ELR (cell line): ENCODE measurements at places on chromosomes 16 and 17.

- DNase-seq = no peak
Measured at GRCh38 chr17:78103311-78103710, 25.2 kb downstream of the TMC6 start.

- no peak for DNase-seq
Measured at GRCh38 chr17:944266-944826, 35.2 kb downstream of the NXN start.

DNA sequence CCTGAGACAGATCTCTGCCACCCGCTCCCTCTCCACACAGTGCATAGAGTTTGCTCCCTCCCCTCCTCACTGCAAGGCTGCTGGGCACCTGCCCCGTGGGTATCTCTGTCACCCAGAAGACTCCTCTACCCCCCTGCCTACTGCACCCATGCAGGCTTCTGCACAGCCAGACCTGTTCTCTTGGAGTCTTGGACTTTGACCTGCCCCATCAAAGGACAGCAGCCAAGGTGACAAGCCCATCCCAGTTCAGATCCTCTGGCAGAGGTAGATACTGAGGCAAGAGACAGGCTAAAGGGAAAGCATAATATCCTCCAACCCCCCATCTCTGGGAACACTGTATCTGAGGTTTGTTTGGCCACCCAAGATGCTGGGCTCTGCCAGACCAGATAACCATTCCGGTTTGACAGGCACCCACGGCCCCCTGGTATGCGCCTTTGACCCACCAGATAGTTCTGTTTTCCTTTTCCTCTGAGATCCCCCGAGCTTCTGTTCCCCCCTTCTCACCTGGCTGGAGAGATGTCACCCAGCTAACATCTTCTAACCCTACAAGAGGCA lies 239.6 kb downstream of the SOX9 start:
- no peak for DNase-seq

DNA sequence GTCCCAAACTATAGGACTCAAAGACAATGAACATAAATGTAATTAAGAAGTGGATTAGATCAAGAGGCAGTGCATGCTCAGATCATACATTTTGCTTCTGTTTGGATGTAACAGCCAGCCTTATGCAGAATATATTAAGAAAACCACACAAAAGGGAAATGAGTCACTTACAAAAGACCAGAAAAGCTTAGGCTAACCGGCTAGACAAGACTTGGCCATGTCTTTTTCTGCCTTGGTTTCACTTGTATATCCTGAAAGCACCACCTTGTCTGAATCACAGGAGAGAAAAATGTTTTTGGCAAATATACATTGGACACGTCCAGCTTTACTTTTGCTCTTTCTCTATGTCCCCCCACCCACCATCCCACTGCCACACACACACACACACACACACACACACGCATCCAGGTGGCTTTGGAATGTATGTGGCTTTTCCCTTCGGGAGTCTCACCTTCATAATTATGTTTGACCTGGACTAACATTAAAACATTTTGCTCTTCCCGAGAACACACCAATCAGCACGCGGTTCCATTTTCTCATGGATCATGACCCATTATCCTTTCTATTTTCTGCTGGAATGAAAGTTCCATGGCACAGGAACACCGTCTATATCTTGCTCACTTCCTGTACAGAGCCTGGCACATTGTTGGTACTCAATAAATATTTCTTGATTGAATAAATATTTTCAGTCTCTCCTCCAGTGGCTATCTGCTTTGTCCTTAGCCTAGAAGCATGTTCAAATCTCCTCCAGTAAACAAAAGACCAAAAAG lies 64.6 kb downstream of the CDK5R1 start:
- DNase-seq = peak; percentile 74

DNA sequence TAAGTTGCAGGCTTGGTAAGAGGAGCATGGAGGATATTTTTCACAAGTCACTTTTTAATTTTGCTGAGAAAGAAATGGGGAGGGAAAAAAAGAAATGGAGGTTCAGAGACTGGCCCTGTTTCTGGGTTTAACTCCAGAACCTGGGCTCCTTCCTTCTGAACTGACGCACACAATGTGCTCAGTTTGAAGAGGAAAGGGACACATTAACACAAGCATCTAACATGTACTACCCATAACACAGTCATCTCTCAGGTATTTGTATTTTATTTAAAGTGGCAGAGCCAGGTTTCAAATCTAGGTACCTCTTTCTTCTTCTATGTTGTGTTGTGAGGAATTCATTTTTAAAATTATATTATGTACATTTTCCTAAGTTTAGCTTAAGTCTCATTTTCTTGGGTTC lies 5.3 kb upstream of the TMEM100 start:
- peak; percentile 37 for DNase-seq

- DNase-seq = no peak
Measured at GRCh38 chr17:2241823-2242222, 61.8 kb downstream of the SMG6 start.

DNA sequence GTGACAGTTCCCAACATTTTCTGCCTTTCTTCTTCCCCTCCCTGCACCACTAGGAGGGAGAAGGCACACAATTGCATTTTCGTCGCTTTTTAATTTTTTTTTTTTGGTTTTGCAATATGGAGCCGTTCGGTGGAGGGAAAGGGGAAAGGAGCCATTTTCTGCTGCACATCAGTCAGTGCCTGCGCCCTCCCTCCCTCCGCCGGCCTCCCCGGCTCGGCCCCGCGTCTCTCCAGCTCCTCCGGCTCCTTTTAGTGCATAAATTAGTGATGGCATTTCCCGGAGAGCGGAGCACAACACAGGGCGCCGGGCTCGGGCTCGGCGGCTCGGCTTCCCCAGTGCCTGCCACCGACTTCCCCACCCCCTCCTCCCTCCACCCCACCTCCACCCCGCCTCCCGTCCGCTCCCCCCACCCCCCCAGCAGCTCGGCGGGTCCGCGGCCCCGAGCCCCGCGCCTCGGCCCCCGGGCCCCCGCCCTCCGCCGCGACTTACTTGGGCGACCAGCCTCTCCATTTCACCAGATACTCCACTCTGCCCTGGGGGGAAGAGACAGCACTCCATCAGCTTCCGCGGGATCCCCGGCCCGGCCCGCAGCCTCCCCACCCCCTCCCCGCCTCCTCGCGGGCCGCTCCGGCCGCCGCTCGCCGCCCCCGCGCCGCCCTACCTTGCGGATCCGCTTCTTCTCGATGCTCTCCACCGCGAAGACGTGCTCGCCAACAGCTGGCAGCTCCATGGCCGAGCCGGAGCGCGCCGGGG lies 542 bp downstream of the CBX4 start:
- DNase-seq = peak; percentile 75

DNA sequence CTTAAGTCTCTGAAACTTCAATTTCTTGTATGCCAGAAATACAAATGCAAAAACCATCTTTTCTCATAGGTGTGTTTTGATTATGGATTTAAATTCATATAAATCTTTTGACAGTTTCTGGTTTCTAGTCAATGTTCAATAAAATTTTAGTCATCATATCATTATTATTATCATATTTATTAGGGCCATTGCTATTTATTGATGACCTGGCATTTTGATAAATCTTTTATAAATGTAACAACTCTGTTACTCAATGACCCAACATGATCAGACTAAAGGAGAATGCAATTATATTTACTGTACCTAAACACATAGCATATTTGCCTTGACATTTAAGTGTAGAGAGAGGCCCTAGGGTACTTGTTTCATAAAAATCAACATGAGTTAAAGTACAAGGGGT lies 320.8 kb downstream of the CDH8 start:
- no peak for DNase-seq

DNA sequence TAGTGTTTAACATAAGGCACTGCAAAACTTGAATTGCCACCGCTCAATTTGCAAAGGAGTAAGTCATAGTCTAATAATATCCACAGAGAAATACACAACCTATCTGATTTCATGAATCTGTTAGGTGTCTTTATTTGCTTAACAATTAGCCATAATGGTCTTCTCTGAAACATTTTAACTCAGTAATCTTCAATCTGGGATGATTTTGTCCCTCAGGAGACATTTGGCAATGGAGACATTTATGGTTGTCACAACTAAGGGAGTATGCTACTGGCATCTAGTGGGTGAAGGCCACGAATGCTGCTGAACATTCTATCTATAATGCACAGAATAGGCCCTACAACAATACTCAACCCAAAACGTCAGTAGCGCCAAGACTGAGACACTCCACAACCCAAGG lies 4.3 kb downstream of the UBE2G1 start:
- no peak for DNase-seq

GRCh38 chr17:17071531-17072360 lies 29.5 kb downstream of the MPRIP start:
- DNase-seq = no peak

GRCh38 chr16:89292443-89293078 lies 75.1 kb downstream of the ZNF778 start:
- DNase-seq = no peak

- peak; percentile 90 for DNase-seq
Measured at GRCh38 chr16:74449470-74449869, 28.2 kb upstream of the CLEC18B start.

GRCh38 chr16:61590577-61590976 lies 445.7 kb downstream of the CDH8 start:
- no peak for DNase-seq

- DNase-seq = no peak
Measured at GRCh38 chr16:31532120-31532519, 4.4 kb downstream of the AHSP start.

GRCh38 chr16:31458073-31458843 lies 1.0 kb upstream of the ARMC5 start:
- peak; percentile 58 for DNase-seq

DNA sequence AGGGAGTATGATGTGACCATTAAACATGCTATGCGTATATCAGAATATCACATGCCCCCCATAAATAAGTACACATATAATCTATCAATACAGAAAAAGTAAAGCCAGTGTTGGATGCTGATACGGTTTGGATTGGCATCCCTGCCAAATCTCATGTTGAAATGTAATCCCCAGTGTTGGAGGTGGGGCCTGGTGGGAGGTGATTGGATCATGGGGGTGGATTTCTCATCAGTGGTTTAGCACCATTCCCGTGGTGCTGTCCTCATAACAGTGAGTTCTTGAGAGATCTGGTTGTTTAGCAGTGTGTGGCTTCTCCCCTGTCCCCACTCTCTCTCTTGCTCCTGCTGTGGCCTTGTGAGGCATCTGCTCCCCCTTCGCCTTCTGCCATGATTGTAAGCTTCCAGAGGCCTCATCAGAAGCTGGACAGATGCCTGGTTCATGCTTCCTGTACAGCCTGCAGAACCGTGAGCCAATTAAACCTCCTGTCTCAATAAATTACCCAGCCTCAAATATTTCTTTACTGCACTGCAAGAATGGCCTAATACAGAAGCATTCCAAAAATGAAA lies 88.9 kb downstream of the AATF start:
- no peak for DNase-seq

DNA sequence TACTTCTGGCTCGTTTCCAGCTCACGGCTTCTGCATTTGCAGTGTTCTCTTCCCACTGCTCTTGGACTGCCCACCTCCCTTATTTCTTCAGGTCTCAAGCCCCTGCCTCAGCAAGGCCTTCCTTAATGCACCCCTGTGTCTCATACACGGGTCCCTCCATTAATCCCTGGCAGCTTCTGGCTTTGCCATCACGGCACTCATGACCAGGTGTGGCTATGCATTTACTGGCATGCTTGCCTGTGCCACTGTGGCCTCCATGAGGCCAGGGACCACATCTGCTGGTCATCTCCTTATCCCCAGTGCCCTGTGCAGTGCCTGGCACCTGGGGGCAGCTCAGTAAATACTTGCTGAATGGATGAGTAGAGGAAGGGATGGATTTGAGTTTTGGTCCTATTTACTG lies 114.1 kb downstream of the C16orf78 start:
- no peak for DNase-seq

GRCh38 chr17:13728781-13729180 lies 127.1 kb upstream of the HS3ST3A1 start:
- peak; percentile 89 for DNase-seq

- DNase-seq = peak; percentile 33
Measured at GRCh38 chr17:27247071-27247957, 46.6 kb upstream of the WSB1 start.

GRCh38 chr17:4341616-4341977 lies 24.9 kb downstream of the UBE2G1 start:
- DNase-seq = no peak

- DNase-seq = peak; percentile 85
Measured at GRCh38 chr17:78497115-78497540, 80.1 kb downstream of the DNAH17 start.

GRCh38 chr16:85334718-85335583 lies 222.7 kb upstream of the CIBAR2 start:
- DNase-seq = no peak

GRCh38 chr16:10668322-10669045 lies 26.2 kb downstream of the TEKT5 start:
- peak; percentile 44 for DNase-seq

DNA sequence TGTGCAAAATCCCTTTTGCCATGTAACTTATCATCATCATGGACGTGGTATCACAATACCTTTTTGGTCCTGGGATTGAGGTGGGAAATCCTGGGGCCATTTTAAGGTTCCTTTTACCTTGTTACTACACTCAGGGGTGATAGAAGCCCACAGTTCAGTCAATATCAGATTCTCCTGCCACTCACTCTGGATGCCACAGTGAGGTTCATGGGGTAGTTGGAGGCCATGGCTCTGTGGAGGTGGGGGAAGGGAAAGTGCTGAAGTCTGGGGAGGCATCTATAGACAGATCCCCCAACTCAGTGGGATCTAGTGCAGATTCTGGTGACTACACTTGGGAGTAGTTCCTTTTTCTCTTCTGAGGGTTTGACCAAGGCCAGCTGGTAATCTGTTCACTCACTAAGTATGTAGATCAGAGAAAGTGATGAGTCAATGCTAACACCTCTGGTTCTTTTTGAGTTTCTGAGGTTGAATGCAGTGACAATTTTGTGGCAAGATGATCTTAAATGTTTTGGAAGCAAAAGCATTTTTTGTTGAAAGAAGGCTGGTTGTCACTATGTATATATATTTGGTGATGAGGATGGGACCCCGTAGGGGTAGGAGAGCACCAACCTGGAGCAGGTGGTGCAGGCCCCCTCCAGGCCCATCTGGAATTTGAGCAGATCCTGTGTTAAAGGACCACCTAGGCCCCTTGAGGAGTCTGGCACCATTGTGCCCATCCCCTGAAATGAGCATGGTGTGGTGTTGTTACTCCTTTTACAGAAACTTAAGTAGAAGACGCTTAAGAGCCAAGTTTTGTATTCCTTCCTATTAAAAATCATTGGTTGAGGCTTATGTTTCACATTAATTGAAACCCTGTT lies 18.8 kb upstream of the IRF8 start:
- no peak for DNase-seq
